SK-N-SH (cell line): ENCODE measurements at places on chromosomes 3 and 15.

- peak overlapping the region; percentile 93; the same call in 1 of the 2 replicates for H3K27ac ChIP-seq
- H3K36me3 ChIP-seq: no peaks in the 10 kb centered on the region
- DNase-seq: no peak
Measured at GRCh38 chr3:195208631-195209030, 62.3 kb downstream of the XXYLT1 start.

DNA sequence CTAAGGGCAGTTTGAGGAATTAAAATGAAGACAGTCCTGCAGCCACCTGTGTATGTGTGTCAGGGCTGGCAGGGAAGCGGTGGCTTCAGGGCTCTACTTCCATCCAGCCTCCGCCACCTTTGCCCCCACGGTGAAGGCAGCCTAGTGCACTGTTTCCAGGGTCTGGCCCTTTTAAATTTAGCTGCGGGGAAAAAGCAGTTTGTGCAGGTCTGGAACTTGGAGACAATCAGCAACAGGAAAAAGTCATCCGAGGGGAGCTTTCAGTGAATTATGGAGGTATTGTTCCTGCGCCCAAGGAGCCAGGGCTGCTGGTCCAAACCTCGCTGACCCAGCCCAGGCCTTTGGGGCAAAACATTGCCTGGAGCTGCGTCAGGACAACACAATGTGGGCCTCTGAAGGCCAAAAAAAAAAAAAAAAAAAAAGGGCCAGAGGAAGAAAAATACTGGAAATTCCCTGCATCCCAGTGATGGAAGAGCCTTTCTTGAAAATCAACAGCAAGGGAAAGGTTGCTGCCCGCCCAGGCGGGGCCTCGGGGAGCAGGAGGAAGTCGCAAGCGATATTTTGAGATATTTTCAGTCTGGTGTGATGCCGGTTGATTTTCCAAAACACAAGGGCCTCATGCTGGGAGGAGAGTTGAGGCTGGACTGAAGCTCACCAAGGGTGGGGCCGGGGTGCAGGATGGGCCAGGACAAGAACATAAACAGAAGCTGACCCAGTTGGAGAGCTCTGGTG, 25.5 kb upstream of the FGD5 start:
- no peak overlapping the region for H3K4me3 ChIP-seq
- H3K27ac ChIP-seq: no peak overlapping the region
- DNase-seq: no peak
- no peaks in the 10 kb centered on the region for H3K27me3 ChIP-seq
- H3K36me3 ChIP-seq: no peaks in the 10 kb centered on the region

GRCh38 chr3:134991003-134991402, 195.9 kb downstream of the EPHB1 start:
- no peaks in the 10 kb centered on the region for H3K27me3 ChIP-seq
- H3K4me3 ChIP-seq: no peak overlapping the region
- no peak overlapping the region for H3K27ac ChIP-seq
- no peaks in the 10 kb centered on the region for H3K4me1 ChIP-seq

- H3K36me3 ChIP-seq: no peaks in the 10 kb centered on the region
- H3K27me3 ChIP-seq: no peaks in the 10 kb centered on the region
- peak; percentile 31 for DNase-seq
Measured at GRCh38 chr15:27234593-27234992, 263.6 kb downstream of the GABRG3 start.
